Neural progenitor cell (in vitro differentiated cells): ENCODE measurements at places on chromosomes 4 and X.

DNA sequence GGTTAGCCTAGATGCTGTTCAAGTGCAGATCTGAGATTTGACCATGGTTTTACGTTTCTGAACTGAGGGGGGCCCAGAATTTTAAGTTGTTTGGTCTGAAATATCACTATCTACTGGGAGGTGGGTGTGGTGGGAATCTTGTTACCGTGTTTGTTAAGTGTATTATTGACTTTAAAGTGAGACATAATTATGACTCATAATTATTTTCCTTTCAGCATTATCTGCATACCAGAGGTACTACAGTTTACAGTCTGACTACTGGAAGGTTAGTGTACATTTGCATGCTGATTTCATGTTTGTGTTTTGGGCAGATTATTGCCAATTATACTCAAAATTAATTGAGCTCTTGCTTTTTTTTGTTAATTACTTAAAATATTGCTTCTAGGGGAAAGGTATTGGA lies 101.5 kb downstream of the KDM6A start:
- H3K36me3 ChIP-seq = no peaks in the 10 kb centered on the region
- peaks cover 18% of the 10 kb centered on the region for H3K4me1 ChIP-seq

- no peaks in the 10 kb centered on the region for H3K27me3 ChIP-seq
- H3K4me3 ChIP-seq = no peak overlapping the region
- no peaks in the 10 kb centered on the region for H3K36me3 ChIP-seq
- no peak overlapping the region for H3K27ac ChIP-seq
These were observed 63.2 kb downstream of the MGST2 start for GRCh38 chr4:139728840-139729239.

DNA sequence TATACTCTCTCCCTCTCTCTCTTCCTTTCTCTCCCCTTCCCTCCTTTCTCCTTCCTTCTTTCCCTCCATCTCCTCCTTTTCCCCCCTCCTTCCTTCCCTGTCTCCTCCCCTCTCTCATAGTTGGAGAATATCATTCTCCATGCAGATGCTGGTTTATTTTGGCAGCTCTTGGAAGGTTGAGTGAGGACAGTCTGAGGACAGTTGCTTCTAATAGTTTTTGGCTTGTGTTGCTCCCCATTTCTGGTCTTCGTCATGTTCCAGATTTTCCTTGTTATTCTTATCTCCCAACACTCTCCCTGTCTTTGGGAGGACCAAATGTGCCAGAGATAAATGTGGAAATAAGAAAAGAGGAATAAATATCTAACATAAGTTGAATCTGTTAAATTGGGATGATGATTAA lies 263.0 kb downstream of the FRMPD4 start:
- H3K4me1 ChIP-seq = no peaks in the 10 kb centered on the region
- no peaks in the 10 kb centered on the region for H3K27me3 ChIP-seq
- no peaks in the 10 kb centered on the region for H3K36me3 ChIP-seq
- no peak overlapping the region for H3K27ac ChIP-seq
- no peak for DNase-seq

- no peak overlapping the region for H3K4me3 ChIP-seq
- no peaks in the 10 kb centered on the region for H3K36me3 ChIP-seq
- H3K27me3 ChIP-seq = no peaks in the 10 kb centered on the region
These were observed 105.8 kb downstream of the KCTD8 start for GRCh38 chr4:44342800-44343199.

- H3K4me3 ChIP-seq = no peak overlapping the region
- H3K36me3 ChIP-seq = no peaks in the 10 kb centered on the region
- H3K27me3 ChIP-seq = no peaks in the 10 kb centered on the region
- no peak for DNase-seq
- peaks cover 4% of the 10 kb centered on the region for H3K4me1 ChIP-seq
- no peak overlapping the region for H3K27ac ChIP-seq
These were observed 10.4 kb downstream of the RELL1 start for GRCh38 chr4:37675587-37676290.

GRCh38 chr4:169604903-169605331 lies 7.5 kb downstream of the NEK1 start:
- no peak for DNase-seq
- peaks cover 12% of the 10 kb centered on the region for H3K36me3 ChIP-seq
- H3K4me3 ChIP-seq = no peak overlapping the region
- H3K27me3 ChIP-seq = no peaks in the 10 kb centered on the region
- H3K27ac ChIP-seq = no peak overlapping the region

DNA sequence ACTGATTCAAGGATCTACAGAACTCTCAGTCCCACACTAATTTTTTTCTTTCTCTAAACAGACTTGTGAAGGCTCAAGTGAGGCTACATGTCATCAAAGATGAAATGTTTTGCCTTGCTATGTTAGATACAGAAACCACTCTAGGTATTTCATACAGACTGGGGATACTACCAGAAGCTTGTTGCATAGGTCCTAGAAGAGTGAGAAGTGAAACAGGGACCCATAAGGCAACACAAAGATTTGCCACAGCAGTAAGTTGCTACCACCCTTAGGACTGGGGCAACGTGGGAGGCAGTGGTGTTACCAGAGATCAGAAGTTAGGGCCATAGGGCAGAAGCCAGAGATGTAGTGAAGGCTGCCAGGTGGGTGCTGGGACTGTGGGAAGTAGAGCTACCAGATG lies 50.7 kb upstream of the MID1IP1 start:
- no peaks in the 10 kb centered on the region for H3K36me3 ChIP-seq
- DNase-seq = no peak
- no peak overlapping the region for H3K4me3 ChIP-seq
- no peak overlapping the region for H3K27ac ChIP-seq

DNA sequence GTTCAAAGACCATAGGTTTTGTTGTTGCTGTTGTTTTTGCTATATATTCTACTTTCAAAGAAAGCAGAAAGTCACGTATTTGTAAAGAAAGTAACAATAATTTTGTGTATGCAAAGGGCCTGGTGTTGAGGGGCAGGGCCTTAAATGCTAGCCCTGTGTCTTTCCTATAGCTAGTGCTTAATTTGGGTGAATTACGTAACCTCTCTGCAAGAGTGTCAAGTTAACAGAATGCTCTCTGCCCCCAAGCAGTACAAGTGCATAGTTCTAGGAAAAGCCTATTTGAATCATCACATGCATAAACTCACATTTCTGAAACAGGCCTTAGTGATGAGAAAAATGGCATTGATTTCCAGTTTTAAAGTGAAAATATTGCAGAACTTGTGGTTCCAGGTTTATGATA lies 663.6 kb downstream of the STIM2 start:
- H3K27ac ChIP-seq = no peak overlapping the region
- DNase-seq = no peak
- H3K27me3 ChIP-seq = no peaks in the 10 kb centered on the region
- no peak overlapping the region for H3K4me3 ChIP-seq

GRCh38 chrX:103687696-103688201 lies 1.2 kb upstream of the MORF4L2 start:
- H3K36me3 ChIP-seq = peaks cover 20% of the 10 kb centered on the region
- peak overlapping the region; percentile 83 for H3K27ac ChIP-seq
- H3K4me3 ChIP-seq = peak overlapping the region; percentile 89
- peaks cover 14% of the 10 kb centered on the region for H3K4me1 ChIP-seq

DNA sequence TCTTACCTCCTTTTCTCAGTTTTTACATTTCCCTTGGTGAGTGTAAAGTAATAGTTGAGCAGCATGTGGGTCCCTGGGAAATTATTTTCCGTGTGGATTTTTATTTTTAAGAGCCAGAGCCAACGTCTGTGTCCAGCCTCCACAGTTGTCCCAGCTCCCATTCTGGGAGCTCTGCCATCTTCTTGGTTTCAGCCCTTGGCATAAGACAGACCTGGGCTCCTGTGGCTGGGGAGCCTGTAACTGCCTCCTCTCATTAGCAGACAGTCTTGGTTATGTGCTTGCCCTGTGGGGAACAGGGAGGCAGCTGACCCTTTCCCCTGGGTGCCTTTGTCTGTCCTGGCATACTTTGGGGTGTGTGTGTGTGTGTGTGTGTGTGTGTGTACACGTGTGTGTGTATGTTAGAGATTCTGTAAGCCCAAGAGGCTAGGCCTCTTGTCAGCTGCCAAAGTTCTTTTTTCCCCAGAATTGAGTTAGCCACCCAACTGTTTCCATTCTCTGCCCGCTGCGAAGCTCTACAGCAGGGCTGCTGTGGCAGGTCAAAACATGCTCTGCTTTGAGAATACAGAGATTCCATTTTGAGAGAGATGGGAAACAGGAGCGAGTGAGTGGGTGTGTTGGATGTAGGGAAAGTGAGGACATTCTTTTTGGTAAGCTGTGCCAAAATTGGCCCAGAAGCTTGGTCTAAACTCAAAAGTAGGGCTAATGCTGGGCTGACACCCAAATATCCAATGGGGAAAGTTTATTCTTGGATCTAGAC lies 140.7 kb downstream of the TMEM164 start:
- H3K36me3 ChIP-seq = no peaks in the 10 kb centered on the region
- peaks cover 6% of the 10 kb centered on the region for H3K4me1 ChIP-seq
- H3K27me3 ChIP-seq = no peaks in the 10 kb centered on the region
- H3K27ac ChIP-seq = no peak overlapping the region
- H3K4me3 ChIP-seq = no peak overlapping the region

- H3K36me3 ChIP-seq = no peaks in the 10 kb centered on the region
- no peak overlapping the region for H3K27ac ChIP-seq
- no peak for DNase-seq
These were observed 36.2 kb upstream of the DHRSX start for GRCh38 chrX:2536974-2537373.

- no peaks in the 10 kb centered on the region for H3K4me1 ChIP-seq
- no peaks in the 10 kb centered on the region for H3K36me3 ChIP-seq
- no peak for DNase-seq
- no peak overlapping the region for H3K4me3 ChIP-seq
- H3K27ac ChIP-seq = no peak overlapping the region
These were observed 13.5 kb upstream of the ASMTL start for GRCh38 chrX:1466232-1466661.

GRCh38 chr4:1255151-1255550 lies 6.2 kb upstream of the CTBP1 start:
- peaks cover 5% of the 10 kb centered on the region for H3K36me3 ChIP-seq
- no peaks in the 10 kb centered on the region for H3K4me1 ChIP-seq
- H3K4me3 ChIP-seq = no peak overlapping the region
- H3K27me3 ChIP-seq = peaks cover 4% of the 10 kb centered on the region
- H3K27ac ChIP-seq = no peak overlapping the region

DNA sequence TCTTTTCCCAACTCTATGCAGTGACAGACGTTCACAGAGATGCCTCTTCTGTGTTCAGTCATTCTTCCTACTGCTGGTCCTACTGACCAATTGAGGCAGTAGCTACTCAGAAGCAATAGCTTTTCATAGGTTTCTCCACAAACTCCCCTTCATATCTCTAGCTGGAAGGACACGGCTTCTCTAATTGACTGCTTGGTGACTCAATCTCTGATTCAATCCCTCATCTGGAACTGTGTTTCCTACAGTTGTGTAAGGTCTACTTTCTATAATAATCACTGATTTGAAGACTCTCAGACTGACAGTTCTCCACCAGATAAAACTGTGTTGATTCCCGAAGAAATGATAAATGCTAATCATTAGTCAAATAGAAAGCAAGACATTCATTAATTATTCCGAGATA lies 111.5 kb downstream of the DTHD1 start:
- H3K27ac ChIP-seq = no peak overlapping the region
- H3K36me3 ChIP-seq = no peaks in the 10 kb centered on the region
- H3K27me3 ChIP-seq = no peaks in the 10 kb centered on the region

- H3K27ac ChIP-seq = no peak overlapping the region
- H3K4me3 ChIP-seq = no peak overlapping the region
- DNase-seq = no peak
- H3K36me3 ChIP-seq = no peaks in the 10 kb centered on the region
- H3K4me1 ChIP-seq = no peaks in the 10 kb centered on the region
- no peaks in the 10 kb centered on the region for H3K27me3 ChIP-seq
These were observed 38.1 kb downstream of the TMEM156 start for GRCh38 chr4:38994135-38994534.

DNA sequence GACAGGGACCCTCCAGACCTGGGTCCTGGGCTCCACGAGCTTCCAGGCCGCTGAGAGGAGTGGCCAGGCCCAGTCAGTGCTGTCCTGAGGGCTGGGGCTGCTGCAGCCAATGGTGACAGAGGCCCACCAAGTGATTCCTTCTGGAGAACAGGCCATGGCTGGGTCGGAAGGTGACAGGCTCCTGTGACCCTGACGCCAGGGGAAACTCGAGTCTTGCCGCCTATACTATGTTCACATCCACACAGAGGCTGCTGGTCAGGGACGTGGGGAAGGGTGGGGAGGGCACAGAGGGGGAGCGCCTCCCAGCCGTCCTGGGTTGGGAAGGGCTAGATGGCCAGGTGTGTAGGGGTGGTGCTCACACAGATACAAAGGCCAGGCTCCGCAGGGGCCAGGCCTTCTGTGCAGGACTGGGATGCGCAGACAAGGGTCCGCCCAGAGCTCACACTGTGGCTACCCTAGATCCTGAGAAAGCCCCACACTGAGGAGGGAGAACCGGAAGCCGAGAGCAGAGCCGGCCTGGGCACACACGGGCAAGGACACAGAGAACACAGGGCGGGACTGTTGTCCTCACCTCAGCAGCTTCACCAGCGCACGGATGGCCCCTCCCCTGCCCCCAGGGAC lies 81.4 kb downstream of the HTRA3 start:
- H3K27me3 ChIP-seq = no peaks in the 10 kb centered on the region
- H3K4me1 ChIP-seq = no peaks in the 10 kb centered on the region
- no peak for DNase-seq

DNA sequence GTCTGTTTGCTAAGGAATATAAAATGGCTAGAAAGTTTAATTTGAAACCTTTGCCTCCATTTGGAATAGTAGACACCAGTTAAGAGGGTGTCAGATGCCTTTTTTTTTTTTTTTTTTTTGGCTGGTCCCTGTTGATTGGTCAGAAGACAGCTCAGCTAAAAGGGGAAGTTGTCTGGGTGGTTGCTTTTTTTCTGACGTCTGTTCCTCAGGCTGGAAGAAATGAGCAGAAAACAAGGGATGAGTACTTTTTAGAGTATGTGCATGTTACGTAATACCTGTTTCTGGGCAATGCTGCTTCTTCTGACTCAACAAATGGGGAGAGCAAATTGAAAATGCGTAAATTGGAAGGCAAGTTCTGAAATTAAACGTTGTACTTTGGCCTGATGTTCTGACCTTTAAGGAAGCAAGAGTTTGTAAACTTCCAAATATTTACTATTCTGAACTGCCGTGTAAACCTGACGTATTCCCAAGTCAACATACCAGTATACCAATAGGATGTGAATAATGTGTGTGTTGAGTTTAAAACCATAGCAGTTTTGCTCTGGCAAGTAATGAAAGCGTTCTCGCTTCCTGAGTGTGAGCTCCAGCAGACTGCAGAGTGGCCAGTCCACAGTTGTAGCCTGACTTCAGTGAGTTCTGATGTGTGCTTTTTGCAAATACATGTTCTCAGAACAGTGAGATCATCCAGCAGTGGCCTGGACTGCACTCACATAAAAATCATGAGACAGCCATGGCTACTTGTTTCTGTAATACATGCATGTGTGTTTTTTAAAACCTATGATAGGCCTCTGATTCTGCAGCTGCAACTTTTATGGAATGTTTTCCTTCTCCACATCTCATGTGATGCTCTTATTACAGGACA lies 1.7 kb downstream of the SAT1 start:
- peaks cover 6% of the 10 kb centered on the region for H3K4me1 ChIP-seq
- no peaks in the 10 kb centered on the region for H3K27me3 ChIP-seq
- no peak overlapping the region for H3K4me3 ChIP-seq
- no peak for DNase-seq
- no peak overlapping the region for H3K27ac ChIP-seq

DNA sequence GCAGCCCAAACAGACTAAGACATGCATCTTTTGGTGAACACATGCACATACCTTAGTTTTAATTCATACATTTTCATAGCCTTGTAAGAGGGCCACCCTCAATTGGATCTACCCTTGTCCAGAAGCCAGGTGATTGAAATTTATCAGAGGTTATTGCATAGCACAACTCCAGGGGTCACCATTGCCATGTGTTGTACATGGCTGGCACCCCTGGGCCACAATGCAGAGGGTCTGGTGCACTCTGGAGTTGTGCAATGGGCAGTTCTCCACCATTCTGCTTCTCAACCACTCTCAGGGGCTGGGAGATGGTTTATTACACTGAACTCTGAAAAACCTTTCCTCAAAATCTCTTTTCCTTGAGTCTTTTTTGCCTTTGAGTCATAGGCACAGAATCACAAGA lies 184.4 kb upstream of the CXorf66 start:
- H3K27ac ChIP-seq = no peak overlapping the region
- H3K4me3 ChIP-seq = no peak overlapping the region
- no peaks in the 10 kb centered on the region for H3K36me3 ChIP-seq
